Effector memory CD8-positive, alpha-beta T cell (primary cell): ENCODE measurements at places on chromosomes 3 and 15.

GRCh38 chr15:56252386-56252785 lies 8.7 kb upstream of the RFX7 start:
- no peak for DNase-seq

DNA sequence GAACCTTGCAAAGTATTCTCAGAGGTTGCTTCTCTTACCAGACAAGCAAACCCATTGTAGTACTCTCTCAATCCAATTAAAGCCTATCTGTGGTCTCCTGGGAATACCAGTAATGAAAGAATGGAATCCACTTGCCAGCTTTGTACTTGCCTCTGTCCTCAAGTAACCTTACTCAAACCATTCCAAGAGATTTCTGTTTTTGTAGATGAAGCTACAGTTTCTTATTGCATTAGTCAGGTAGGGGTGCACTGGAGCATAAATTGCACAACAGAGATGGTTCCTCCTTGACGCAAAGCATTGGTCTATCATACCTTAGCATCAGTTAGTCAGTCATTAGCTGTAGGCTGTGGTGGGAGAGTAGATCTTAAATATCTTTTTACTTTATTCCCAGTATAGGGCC lies 52.9 kb downstream of the BTLA start:
- no peak for DNase-seq

- no peak for DNase-seq
Observed at GRCh38 chr3:41040256-41040655, 159.0 kb upstream of the CTNNB1 start.

DNA sequence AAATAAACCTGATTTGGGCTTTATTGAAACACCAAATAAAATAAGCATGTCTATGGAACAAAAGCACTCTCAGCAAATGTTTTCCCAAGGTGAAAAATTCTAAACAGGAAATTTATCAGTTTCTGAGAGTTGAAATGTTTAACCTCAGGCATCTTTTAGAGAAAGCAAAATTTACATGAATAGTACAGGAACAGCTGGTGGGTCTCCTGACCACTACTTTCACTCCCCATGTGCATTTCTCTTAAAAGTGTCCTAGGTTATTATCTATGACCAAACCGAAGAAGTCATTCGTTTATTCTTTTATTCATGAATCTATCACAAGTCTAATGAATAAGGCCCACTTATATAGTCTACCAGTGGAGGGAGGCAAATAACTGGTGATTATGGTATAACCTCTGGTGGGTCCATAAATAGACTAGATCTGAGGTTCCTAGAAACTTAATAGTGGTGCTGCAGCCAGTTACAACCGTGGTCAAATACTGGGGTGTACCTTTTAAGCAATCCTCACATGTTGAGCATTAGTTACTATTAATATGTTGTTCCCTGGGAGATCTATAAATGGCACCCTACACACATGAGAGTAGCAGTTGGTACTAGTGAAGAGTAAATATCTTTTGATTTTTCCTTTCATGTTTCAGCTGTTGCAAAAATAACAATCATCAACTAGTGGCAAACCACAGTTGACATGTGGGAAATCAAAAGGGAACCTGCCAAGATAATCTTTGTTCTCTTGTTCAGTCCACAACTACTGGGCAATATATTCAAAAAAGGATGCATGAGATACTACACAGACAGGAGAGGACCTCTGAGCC lies 169.3 kb upstream of the STAC start:
- DNase-seq: no peak

GRCh38 chr3:121274411-121274810 lies 271.4 kb downstream of the POLQ start:
- DNase-seq: no peak

GRCh38 chr3:187639927-187640568 lies 30.1 kb downstream of the SST start:
- no peak for DNase-seq

GRCh38 chr3:124962403-124962940 lies 27.9 kb upstream of the MUC13 start:
- DNase-seq: no peak

DNA sequence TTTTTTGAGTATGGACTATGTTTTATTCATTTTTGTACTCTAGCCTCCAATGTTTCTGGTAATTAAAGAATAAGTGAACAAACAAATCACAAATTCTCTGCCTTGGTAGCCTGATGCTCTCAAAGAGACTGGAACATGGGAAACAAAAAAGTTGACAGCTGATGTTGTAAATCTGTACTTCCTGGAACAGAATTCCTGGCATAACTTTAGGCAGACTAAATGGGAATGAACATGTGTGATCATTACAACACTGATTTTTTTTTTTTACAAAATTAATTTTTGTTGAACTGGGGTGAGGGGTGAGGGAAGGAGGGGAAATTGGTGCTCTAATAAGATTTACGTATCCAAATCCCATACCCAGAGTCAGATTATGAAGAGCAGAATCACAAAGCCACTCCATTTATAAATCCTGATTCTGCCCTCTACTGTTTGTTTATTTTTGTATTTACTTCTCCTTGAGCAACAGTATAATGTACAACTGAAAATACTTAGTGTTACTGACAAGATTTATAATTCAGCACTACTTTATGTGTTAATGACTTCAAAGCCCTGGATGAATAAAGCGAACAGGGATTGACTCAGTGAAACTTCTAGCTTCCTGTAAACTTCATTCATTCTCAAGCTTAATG lies 165.0 kb downstream of the FRMD5 start:
- DNase-seq: no peak

DNA sequence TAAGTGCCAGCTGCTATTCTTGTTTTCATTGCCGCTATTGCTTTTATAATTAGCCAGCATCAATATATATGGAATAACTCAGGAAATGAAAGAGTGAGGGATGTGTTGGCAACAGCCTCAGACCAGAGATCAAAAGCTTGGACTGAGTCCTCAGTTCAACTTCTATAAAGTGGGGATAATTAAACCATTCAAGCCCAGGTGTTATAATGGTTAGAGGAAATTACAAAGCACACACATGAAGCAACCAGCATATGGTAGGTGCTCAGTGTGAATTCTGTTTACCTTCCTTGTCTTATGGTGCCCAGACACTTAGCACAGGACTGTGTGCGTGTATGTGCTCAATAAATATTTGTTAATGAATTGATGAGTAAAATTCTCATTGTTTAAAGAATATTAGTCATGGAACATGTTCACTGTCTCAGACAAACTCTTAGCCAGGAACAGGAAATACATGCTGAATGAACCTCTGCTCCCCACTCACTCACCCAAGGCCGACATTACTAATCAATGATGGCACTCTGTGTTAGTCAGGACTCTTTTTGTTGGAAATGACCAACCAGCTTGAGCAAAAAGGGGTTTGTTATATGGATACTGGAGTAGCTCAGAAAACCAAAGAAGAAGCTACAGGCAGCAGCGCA lies 16.7 kb upstream of the CCDC174 start:
- no peak for DNase-seq

DNA sequence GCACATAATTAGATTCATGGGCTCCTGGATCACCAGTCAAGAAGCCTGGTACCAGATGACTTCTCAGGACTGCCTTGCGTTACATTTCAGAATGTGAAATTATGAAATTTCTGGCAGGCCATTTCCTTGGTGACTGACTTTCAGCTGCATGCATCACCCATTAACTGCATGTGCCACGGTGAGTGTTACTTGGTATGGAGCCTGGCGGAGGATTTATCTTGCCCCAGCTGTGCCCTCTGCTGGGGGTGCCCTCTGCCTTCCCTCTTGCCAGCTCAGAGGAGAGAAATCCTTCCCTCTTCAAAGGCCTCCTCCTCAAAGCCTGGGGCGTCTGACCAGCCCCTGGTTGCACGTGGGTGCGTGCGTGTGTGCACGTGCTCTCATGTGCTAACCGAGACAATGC lies 57.7 kb upstream of the CTSH start:
- no peak for DNase-seq

DNA sequence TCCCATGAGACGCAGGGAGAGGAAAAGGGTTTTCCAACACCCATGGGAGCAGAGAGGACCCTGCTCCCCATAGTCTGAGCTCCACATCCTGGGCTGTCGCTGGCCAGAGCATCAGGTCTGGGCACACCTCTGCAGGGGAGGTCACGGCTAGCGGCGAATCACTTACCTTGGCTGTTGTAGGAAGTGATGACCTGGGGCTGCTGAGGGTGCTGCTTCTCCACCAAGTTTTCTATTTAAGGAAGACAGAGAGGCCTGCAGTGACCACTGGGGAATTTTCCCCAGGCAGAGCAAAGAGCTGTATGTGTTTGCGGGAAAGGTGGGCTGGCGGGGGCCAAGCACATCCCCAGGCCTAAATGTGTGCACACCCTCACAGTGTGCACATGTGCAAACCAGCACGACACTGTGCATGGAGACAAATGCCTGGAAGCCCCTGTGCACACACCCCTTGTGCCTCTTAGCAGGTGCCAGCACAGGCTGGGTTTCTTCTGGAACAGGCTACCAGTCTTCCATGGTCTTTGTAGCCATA lies 7.6 kb downstream of the KY start:
- DNase-seq: no peak

- no peak for DNase-seq
Observed at GRCh38 chr3:73072634-73073033, 11.2 kb downstream of the EBLN2 start.

GRCh38 chr15:101054116-101054515 lies 135.0 kb downstream of the LRRK1 start:
- no peak for DNase-seq

DNA sequence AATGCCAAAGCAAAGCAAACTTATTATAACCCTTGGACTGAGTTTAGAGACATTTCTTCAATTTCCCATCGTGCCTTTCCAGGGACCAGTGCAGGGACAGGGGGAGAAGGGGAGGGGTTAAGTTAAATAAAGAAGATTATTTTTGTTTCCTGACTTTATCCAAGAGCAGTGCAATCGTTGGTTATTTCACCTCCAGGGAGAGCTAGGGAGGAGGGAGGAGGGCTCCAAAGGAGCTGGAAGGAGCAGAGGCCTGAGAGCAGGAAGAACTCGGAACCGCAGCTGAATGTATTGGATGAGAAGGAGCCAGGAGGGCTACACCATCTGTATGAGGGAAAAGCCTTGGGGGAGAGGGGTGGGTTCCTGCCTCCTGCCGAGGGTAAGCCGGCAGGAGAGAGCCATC lies 20.7 kb downstream of the HAPLN3 start:
- no peak for DNase-seq

DNA sequence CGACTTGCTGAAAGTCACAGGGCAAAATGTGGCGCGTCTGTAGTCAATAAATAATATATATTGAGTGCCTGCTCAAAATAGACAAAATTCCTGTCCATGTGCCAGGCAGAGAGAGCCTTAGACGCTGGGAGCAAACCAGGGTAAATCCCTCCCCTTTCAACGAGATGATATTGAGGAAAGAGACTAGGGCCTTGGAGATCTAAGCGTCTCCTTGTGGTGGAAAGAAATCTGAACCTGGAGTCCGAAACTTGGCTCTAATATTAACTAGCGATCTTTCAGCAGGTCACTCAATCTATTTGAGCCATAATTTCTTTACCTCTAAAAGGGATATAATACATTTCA lies 348 bp upstream of the DPP8 start:
- DNase-seq: no peak

GRCh38 chr3:54660714-54661132 lies 267.1 kb downstream of the LRTM1 start:
- no peak for DNase-seq

DNA sequence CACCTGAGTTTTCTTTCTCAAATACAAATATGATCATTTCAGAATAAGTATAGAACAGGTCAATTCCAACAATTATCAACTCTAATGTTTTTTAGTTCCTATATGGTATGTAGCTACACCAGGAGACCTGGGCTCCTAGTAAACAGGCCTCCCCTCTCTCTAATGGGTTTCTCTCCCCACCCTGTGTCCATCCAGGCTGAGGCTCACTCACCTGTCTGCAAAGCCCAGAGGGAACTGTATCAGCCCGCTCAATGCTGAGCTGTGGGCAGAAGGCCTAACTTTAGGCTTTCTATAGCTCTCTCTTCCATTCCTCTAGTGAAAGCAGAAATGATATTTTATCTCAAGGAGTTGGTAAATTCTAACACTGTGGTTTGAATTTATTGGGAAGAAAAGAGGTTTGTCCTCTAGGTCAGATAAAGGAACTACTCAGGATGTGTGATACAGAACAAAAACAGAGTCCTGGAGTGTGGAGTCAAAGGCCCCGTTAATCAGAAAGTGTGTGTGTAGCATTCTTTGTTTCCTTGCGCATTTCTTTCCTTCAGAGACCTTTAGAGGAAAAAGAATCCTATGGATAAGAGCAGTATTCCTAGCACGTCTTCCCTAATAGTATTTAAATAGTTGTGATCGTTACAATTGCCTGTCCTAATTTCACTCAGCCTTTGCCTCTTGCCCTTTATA lies 408.9 kb downstream of the PYDC2 start:
- DNase-seq: no peak

DNA sequence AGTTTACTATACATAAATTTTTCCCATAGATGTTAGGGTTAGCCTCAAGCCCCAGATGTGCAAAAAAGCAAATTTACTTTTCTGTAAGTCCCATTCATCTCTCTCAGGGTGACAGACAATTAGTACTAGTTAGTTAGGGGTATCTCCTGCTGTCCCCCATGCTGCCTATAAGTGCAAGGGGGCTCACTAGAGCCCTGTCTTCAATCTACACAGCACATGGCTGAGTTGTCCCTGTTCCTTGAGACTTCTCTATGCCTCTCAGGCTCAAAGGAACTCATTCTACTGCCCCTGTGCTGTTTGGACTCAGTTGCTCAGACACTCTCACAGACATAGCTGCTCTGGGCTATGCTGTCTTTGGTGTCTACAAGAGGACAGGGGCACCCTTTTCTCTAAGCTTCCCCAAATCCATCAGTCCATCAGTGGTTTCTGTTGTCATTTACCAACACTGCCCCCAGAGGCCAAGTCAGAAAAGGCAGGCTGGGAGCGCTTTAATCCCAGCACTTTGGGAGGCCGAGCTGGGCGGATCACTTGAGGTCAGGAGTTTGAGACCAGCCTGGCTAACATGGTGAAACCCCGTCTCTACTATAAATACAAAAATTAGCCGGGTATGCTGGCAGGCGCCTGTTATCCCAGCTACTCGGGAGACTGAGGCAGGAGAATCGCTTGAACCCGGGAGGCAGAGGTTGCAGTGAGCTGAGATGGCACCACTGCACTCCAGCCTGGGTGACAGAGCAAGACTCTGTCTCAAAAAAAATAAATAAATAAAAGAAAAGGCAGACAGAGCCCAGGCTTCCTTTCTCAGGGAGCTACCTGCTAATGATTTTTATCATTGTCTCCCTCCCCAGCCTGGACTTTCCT lies 31.4 kb upstream of the PRTG start:
- DNase-seq: peak; percentile 31

DNA sequence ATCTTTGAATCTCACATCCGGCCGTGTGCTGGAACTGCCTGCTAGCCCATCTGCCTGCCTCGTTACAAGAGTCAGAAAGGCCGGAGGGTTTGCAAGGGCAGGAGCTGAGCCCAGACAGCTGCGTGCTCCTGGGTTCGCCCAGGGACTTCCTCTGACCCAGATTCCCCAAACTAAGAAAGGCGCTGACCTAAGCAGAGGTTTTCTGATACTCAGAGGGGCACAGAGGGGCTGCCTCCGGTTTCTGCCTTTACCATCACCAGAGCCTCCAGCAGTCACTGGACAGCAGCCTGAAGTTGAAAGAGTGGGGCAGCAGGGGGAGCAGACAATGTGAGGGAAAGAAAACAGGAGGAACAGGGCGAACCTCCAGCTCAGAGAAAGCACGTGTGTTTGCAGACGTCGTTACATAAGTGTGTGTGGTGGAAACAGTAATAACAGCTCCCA lies 33.4 kb upstream of the RAD18 start:
- no peak for DNase-seq

- no peak for DNase-seq
Observed at GRCh38 chr3:140078940-140079339, 144.0 kb downstream of the CLSTN2 start.
